GM10248 (cell line): ENCODE measurements at places on chromosomes 11 and 22.

DNA sequence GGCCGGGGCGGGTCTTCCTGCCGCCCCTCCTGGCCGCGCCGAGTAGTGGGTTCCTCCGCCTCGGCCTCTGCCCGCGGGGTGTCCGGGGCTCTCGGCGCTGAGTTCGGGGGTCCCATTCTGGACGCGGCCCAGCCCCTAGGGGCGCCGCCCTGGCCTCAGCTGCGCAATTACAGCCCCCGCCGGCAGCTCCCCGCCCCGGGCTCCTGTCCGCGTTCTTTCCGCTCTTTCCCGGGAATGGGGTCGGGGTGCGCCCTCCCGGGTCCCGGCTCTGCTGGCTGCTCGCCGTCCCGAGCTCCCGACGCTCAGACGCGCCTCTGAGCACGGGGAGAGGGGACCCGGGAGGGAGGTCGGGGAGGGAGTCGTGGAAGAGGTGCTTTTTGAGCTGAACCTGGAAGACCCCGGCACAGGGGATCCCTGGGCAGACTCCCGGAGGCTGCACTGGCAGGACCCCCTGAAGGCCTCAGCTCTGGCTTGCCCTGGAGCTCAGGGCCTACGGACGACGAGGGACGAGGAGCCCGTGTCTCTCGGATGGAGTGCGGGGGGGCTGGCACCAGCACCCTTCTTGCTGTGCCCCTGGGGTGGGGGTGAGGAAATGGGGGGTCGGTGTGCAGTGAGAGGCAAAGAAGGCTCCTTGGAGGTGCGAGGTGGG is 558 bp downstream of the TSPAN4 start:
- DNase-seq, result no peak

DNA sequence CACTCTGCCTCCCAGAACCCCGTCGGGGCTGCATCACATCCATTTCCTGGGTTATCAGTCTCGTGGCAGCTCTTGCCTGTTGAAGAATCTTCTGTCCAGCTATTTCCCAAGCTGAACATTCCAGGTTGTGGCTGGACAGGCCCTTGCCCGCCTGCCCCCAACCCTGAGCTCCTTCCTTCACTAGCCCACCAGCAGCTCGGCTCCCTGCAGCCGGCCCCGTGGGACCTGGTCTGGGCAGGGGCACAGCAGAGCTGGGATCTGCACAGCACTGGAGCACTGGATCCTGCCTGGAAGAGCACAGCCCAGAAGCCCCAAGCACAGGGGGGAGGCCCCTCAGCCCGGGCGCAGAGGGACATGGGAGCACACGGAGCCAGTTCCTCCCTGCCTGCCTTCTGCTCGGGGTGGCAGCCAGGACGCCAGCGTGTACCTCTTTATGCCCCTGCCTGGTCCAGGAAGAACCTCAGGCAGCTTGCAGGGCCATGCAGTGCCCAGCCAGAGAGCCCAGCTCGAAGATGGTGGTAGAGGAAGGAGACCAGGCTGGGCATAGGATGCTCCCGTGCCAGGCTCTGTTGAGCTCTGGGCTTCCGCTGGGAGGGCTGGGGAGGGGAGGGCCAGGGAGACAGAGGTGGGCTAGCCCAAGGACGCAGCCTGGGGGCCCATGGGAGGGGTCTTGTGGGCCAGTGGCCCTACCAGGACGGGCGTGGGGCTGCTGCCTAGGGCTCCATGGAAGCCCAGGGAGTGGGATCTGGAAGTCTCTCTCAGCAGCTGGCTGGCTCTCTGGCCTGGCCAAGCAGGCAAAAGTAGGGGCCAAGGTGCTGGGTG is 16.6 kb upstream of the GNB1L start:
- DNase-seq, result no peak

- no peak for DNase-seq
These were observed 134.7 kb downstream of the CEP164 start for GRCh38 chr11:117462183-117462863.

DNA sequence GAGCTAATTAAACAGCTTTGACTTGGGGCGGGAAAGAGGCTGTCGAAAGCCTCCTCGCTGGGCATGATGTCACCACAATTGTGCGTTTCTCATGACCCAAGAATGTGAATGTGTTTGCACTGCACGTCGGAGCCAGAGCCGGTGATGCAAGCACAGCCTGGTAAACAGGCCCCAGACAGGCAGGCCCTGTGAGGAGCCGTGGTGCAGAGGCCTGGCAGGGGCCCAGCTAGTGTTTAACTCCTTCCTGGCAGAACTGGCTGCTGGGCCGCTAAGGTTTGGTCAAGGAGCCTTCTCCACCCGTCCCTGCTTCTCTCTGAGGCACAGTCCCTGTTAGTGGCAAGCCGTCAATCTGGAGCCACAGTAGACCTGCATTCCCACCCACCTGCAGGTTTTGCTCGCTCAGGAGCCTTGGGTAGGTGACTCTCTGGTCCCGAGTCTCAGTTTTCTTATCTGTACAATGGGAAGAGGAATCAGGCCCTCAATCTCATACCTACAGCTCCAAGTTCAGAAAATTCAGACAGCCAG is 25.4 kb upstream of the SMTN start:
- DNase-seq, result no peak

GRCh38 chr11:72702577-72703241 is 28.5 kb upstream of the PDE2A start:
- DNase-seq, result no peak

DNA sequence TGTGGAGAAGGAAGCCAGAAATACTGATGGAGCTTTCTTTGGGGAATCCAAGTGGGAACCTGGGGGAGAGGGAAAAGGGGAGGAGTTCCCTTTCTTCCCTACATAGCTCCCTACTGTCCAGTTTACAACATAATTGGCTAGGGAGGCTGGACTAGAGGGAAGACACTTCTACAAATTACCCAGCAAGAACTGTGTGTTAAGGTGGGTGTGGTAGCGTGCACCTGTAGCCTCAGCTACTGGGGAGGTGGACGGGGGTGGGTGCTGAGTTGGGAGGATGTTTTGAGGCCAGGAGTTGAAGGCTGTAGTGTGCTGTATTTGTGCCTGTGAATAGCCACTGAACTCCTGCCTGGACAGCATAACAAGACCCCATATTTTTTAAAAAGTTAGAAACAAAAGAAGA is 74.0 kb downstream of the NAV2 start:
- DNase-seq, result no peak

DNA sequence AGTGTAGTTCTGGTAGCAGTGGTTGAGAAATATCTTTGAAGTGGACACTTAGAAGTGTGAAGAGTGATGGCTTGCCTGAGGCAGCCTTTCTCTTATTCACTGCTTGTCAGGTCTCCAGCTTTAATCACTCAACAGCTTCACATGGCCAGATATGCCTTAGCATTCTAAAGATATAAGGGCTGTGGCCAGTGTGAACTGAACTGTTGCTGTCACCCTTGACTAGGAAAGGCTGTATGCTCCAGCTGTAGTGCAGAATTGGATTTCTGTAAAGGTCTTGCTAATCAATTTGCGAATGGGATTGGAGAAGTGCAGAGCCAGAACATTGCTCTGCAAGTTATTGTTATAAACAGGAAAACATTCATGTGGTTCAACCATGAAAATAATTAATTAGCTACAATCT is 266.7 kb downstream of the TMEM135 start:
- no peak for DNase-seq

DNA sequence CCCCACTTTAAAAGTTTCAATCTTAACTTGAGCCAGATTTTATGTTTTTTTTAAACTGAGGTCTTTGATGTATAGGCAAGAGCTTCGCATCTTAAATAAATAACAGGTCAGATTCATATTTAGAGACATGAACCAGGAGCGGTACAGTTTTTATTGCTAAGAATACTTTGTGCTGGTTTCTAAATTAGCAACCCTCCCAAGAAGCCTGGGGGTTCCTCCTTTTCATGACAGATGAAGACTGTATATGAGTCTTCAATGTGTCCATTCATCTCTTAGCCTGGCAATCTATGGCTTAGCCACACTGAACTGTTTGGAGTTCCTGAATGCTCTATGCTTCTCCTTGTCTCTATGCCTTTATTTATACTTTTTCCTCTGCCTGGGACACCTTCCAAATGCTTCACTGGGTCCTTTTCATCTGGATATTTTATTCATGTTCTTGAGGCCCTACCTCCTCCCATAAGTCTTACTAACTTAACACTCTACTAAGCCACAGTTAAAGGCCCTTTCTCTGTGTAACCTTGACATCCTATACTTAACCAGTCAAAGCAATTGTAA is 338.6 kb downstream of the INSC start:
- no peak for DNase-seq

DNA sequence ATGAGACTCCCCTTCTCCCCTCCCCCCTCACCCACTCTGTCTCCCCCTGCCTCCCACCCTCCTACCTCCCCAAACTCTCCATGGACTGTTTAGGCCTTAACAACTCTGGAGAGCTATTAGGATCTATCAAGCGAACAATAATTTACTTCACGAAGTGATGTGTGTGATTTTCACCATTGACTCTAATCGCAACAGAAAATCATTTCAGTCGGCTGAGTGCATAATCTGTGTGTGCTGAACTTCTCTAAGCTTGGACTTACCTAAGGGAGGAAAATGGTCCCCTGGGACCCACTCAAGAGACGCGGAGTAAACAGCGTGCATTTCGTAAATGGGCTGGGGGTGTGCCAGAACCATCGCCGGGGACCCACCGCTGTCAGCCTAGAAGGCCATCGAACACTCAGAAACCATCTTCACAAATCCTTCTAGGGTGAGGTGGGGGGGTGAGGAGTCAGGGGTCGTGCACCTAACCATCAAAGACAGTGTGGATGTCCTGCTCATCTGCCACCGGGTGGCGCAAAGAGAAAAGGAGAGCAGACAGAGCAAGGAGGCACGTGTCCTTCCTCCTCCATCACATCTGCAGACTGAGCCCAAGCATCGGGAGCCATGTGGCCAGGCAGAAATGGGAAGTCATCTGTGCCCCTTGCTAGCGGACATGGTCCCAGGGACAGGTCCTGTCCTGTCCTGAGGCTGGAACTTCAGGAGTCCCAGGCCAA is 62.1 kb upstream of the NUP50 start:
- DNase-seq, result peak; percentile 67

GRCh38 chr22:49047447-49047846 is 780.2 kb downstream of the BRD1 start:
- DNase-seq, result no peak

GRCh38 chr11:28983780-28984179 is 875.6 kb downstream of the METTL15 start:
- DNase-seq, result no peak

DNA sequence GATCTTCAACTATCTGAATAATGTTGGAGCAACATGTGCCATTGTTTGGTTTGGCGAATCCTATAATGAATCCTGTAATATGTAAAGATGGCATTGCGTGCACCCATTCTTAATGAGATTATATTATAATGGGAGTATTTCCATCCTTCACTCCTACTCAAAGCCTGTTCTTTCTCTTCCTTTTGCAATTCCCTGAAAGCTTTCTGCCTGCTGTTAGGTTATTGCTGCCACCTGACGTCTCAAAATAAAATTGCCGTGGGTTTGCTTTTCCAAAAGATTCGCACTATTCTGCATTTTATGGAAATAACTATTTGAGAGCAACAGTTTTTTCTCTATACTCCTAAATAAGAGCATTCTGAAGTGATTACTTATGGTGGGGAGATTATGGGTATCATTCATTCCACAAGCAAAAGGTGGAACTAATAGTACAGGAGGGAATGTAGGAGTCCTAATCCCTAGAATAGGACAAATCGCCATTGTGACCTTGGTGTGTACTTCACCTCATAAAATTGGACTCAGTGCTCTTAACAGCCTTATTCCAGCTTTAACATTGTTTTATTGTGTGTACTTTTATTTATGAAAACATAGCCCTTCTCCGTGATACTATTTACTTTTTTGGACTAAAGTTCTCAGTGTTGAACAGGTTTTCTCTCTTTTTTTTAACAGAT is 69.6 kb upstream of the ALKBH3 start:
- no peak for DNase-seq

- DNase-seq, result no peak
These were observed 921 bp upstream of the NUCB2 start for GRCh38 chr11:17275400-17276235.

GRCh38 chr11:92714111-92714510 is 255.3 kb upstream of the MTNR1B start:
- DNase-seq, result no peak

DNA sequence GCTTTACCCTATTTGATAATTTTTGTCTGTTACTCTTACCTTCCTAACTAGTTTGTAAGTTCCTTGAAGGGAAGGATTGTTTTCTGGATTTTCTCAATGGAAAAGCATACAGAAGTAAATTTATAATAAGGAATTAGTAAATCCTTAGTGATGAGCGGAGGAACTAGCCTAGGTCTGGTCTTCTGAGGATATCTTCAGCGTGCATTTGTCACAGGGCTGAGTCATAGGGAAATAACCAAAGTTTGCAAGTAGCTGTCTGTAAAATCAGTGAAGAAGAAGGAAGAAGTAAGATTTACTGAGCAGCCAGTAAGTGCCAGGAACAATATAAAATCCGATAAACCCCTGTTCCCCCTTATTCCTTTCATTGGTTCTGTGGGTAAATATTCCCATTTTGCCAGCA is 162.7 kb upstream of the SORL1-AS1 start:
- no peak for DNase-seq

GRCh38 chr11:104772806-104773241 is 125.4 kb downstream of the CASP12 start:
- DNase-seq, result no peak

DNA sequence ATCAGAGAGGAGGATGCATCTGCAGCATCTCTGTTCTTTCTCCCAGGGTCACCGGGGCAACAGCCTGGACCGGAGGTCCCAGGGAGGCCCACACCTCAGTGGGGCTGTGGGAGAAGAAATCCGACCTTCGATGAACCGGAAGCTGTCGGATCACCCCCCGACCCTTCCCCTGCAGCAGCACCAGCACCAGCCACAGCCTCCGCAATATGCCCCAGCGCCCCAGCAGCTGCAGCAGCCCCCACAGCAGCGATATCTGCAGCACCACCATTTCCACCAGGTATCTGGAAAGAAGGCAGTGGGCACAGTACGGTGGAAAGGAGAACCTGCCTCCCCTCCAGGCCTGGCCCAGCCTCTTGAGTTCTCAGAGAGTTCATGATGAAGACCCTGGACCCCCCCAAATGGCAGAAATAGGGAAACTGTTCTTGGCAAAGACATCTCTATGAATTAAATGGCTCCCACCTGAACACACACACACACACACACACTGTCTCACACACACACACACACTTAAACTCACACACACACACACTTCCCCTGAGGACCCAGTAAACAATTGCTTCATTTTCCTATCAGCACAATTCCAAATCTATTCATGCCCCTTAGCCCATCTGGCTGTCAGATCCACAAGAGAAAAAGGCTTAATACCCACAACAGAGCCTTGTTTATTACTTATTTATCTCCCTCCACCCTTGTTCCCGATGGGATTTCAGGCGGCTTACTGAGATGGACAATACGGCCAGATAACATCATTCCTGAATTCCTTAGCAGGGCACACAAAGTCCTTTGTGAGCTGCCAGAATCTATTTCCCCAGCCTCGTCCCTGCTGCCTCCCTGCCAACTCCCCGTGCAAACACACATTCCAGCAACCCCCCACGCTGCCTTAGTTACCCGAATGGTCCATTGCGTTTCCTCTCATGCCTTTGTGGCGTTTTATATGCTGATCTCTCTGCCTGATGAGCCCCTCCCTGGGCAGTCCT is 8.1 kb downstream of the TMA7B start:
- no peak for DNase-seq

GRCh38 chr11:8654503-8654902 is 28.0 kb downstream of the TRIM66 start:
- no peak for DNase-seq
